ENCODE measurements at places on chromosomes 1 and 21.

GRCh38 chr1:209634005-209634737 is 18.1 kb downstream of the LAMB3 start:
- DNase-seq = no peak

- DNase-seq = no peak
These were observed 22.4 kb upstream of the GNG4 start for GRCh38 chr1:235671992-235672391.

- DNase-seq = no peak
These were observed 8.9 kb upstream of the CD48 start for GRCh38 chr1:160720356-160721085.

GRCh38 chr1:36232212-36233095 is 8.2 kb downstream of the THRAP3 start:
- no peak for DNase-seq

- DNase-seq = no peak
These were observed 100.2 kb downstream of the LMO4 start for GRCh38 chr1:87428883-87429282.

GRCh38 chr1:53326598-53327181 is 1.2 kb downstream of the LRP8 start:
- DNase-seq = no peak

GRCh38 chr1:188462837-188463236 is 1634.1 kb downstream of the PLA2G4A start:
- no peak for DNase-seq

GRCh38 chr1:116396769-116397168 is 23.7 kb downstream of the ATP1A1 start:
- no peak for DNase-seq

- no peak for DNase-seq
These were observed 251.9 kb upstream of the DAB1 start for GRCh38 chr1:57675776-57676175.

GRCh38 chr1:56575865-56576264 is 3.5 kb downstream of the PLPP3 start:
- DNase-seq = no peak

- DNase-seq = no peak
These were observed 264.7 kb downstream of the TRABD2B start for GRCh38 chr1:47732489-47732888.

GRCh38 chr1:151942882-151943281 is 33.6 kb upstream of the THEM4 start:
- no peak for DNase-seq

GRCh38 chr1:31064111-31064717 is 1.3 kb downstream of the PUM1 start:
- DNase-seq = no peak

DNA sequence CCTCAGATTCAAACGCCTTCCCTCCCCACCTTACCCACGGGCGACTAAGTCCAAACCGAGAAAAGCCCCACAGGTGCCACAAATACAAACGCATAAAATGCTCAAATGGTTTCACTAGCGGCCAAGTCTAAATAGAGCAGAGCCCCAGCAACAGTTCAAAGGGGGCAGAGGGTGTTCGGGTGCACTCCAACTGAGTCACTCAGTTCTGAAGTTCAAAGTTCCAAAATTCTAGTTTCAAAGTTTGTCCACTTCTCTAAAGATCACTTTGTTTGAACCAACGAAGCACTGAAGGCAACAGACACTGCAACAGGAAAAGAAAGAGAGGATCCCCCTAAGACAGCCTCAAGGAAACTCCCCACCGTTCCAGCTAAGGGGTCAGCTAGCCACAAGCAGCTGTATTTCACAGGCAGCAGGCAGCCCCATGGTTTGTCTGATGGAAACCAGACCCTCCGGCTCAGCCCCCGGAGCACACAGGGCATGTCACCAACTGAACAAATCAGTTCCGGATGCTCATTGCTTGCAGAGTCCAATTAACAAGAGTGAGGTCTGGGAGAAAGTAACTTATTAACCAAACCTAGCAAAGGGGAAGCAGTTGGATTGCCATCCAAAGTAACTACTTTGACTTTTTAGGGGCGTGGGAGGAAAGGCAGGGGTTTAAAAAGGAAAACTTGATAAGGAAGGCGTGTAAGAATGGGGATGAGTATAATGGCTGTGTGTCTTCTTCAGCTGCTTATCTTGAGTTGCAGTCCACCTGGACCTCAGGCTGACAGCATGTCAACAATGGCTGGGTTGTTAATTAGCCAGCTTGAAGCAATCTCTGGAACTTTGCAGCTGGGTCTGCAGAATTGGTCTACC is 1423.9 kb upstream of the PRMT6 start:
- no peak for DNase-seq

DNA sequence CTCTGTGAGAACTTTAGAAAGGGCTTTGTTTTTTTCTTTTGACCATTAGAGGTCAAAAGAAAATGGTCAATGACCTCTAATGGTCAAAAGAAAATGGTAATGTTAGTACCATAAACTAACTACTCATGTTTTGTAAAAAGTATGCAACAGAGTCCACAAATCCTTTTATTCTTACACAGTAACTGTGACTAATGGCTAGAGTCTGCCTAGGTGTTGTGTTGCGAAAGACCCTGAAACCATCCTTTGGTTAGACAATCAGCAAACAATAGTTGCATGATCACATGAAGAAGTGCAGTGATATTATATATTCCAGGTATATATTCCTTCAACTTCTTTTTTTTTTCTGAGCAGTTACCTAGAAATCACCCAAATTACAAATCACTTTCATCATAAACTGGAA is 40.9 kb downstream of the NEGR1 start:
- DNase-seq = no peak

Measured in SHP77 treated with DMSO at 0.1 percent for 48 hours (cell line).